ENCODE measurements at places on chromosomes 3 and 15.

GRCh38 chr3:180802837-180803236 is 109.6 kb upstream of the FXR1 start:
- DNase-seq: no peak

GRCh38 chr15:66085128-66085527 is 168.4 kb downstream of the MEGF11 start:
- DNase-seq: peak; percentile 12

GRCh38 chr3:106819440-106819839 is 557.8 kb upstream of the CCDC54 start:
- DNase-seq: no peak

DNA sequence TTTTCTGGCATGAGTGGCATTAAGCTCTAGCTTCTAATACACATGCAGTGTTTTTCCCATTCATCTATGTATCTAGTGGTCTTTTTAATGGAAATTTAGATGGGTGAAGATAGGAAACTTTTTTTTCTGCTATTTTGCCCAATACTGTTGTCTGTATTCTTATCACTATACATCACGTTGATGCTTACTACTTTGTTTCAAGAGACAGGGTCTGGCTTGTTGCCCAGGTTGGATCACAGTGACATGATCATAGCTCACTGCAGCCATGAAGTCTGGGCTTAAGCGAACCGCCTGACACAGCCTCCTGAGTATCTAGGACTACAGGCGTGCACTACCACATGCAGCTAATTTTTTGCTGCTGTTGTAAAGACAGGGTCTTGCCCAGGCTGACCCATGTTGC is 84.6 kb downstream of the PEAK1 start:
- DNase-seq: no peak

DNA sequence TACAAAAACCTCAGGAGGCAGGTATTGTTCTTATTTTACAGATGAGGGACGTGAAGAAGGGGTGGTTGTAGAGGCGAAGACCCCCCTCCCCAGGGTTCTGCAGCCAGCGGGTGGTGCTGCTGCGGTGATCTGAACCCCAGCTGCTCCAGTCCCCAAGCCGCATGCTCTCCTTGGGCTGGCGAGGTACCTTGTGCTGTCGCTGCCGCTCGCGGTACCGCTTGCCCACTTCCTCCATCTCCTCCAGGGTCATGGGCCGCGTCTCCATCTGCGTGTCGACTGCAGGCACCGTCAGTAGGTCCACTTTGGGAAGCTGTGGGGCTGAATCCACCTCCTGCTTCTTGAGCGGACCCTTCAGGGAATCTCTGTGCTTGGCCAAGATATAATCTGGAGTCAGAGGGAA is 17.5 kb downstream of the EFCAB12 start:
- no peak for DNase-seq

DNA sequence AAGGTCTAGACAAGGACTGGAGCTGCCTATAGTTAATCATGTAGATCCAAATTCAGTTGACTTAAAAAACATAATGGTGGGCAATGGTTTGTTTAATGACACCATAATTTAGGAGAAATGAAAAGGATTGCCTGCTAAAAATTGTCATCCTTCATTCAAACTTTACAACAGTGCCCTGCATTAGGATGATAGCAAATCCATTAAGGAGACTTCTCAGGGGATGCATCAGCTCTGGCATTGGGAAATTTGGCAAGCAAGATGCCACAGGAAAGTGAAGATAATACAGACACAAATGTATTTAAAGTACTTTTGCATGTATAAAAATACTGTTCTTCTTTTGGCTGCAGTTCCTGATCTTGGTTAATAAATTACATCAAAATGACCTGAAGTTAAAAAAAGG is 93.1 kb upstream of the SKOR1 start:
- DNase-seq: no peak

DNA sequence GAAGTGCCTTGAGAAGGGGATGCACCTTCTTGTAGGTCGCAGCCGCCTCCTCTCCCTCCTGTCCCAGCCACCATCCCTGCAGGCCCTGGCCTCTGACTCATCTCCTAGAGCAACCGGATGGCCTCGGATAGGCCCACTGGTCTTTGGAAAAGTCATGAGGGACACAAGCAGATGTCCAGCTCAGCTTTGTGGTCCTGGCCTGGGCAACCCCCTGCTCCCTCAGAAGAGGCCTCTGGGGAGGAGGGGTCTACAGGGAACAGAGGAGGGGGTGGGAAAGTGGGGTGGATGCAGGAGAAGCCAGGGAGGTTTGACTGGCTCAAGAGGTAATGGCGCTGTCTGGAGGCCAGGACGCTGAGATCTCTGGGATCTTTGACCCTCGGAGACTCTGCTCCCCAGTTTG is 259.2 kb upstream of the TLE3 start:
- DNase-seq: no peak

GRCh38 chr3:112127522-112128494 is 5.2 kb downstream of the GCSAM start:
- DNase-seq: no peak
